Cardiac fibroblast (primary cell): ENCODE measurements at places on chromosomes 11 and 22.

- no peak for DNase-seq
Measured at GRCh38 chr11:12707500-12707880, 33.3 kb downstream of the TEAD1 start.

DNA sequence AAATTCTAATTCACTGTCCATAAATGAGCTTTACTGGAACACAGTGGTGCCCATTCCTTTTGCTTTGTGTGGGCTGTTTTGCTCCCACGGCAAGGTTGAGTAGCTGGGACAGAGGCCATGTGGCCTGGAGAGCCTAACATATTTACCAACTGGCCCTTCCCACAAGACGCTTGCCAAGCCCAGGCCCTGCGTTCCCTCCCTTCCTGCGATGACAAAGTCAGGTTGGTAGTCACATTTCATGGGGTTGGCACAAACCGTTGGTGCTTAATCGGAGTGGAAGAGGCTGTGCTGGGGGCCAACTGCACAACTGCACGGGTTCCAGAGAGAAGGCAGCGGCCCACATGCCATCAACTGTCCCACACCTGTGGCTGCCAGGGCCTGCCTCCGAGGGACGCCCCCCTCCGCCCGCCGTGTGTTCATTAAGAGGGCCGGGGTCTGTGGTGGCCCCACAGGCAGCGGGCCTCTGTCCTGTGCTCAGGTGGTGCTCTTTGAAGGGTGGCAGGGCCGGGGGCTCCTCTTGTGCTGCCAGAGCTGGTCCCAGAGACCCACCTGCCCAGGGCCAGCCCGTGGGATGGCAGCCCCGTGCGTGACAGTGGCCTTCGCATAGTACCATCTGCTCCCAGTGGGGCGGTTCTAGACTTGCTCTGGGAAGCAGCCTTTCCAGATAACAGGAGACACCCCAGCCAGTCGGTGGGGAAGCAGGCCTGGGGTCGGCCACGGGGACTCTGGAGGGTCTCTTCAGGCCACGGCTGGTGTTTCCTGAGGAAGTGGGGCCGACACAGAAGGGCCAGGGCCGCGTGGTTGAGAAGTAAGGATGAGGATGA lies 81.5 kb upstream of the CLDN5 start:
- no peak for DNase-seq

DNA sequence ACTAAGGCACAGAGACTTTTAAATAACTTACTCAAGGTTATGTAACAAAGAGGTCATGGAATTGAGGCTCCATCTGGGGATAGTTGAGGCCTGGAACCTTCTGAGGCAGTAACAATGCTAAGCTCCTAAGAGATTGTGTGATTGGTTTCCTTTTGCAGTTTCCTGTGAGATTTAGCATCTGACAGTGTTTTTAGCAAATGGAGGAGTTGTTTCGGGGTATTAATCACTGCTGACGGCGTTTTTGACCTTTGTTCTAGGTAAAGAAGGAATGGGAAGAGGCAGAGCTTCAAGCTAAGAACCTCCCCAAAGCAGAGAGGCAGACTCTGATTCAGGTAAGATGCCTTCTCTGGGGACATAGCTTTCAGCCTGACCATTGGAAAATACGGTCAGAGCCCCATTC lies 32.1 kb upstream of the ST14 start:
- DNase-seq, result no peak

- peak; percentile 40 for DNase-seq
Measured at GRCh38 chr11:12149672-12150225, 39.4 kb downstream of the MICAL2 start.

DNA sequence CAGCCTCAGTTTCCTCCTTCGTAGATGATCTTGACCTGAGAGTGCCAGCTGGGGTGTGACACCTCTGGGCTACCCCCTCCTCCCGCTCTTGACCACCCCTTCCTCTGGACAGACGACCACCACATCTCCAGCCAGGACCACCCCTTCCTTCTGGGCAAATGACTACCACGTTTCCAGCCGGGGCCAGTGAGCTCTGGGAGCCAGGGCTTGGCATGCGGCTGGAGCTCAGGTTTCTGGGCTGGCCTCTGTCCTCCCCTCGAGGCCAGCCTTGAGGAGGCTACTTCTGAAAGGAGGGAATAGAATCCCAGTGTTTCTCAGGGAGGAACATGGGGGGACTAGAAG lies 120.9 kb downstream of the KCNQ1OT1 start:
- DNase-seq, result no peak
